ENCODE measurements at places on chromosomes 1 and 21. TPM values are rescaled to one million over a fixed set of nuclear protein-coding genes. Genes with fewer than 3 reads are reported as not detected.
A peak's percentile ranks its signal among the peaks of the same experiment; 100 is the strongest.

The TEDDM1 gene
- total RNA-seq = not detected

The ATP6V1G3 gene
- total RNA-seq = not detected

The RRP1B gene
- 40.1 TPM for total RNA-seq

The C1orf141 gene
- not detected for total RNA-seq

The KANK4 gene
- not detected for total RNA-seq

The F13B gene
- not detected for total RNA-seq

- no peak overlapping the region for H3K27ac ChIP-seq
- H3K4me1 ChIP-seq = peaks cover 3% of the 10 kb centered on the region
These were observed 74.6 kb downstream of the DMRTA2 start for GRCh38 chr1:50348449-50349241.

DNA sequence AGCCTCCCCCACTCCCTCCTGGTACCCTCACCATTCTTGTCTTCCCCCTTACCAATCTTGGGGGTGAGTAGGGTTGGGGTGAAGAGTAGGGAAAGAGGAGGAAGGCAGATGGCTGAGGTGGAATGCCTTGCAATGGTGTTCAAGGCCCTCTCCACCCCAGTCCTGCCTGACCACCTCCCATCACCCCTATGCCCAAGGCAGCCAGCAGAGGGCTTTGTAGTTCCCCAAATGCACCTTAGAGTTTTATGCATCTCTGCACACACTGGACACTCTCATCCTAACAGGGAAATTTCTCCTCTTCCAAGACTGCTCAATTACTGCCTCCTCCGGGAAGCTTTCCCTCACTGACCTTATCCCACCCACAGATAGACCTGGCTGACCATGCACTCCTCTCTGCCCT is 15.4 kb downstream of the KIF17 start:
- H3K27ac ChIP-seq = no peak overlapping the region
- no peaks in the 10 kb centered on the region for H3K36me3 ChIP-seq
- DNase-seq = no peak
- H3K27me3 ChIP-seq = no peaks in the 10 kb centered on the region
- no peak overlapping the region for H3K4me3 ChIP-seq

GRCh38 chr1:63731117-63732043 is 42.4 kb upstream of the ROR1 start:
- peaks cover 12% of the 10 kb centered on the region for H3K4me1 ChIP-seq
- peak; percentile 88 for DNase-seq
- no peaks in the 10 kb centered on the region for H3K36me3 ChIP-seq
- H3K4me3 ChIP-seq = no peak overlapping the region
- H3K27ac ChIP-seq = peak overlapping the region; percentile 69

GRCh38 chr1:67441183-67441582 is 11.0 kb upstream of the SERBP1 start:
- H3K36me3 ChIP-seq = no peaks in the 10 kb centered on the region
- H3K4me3 ChIP-seq = no peak overlapping the region
- peak; percentile 80 for DNase-seq

- no peaks in the 10 kb centered on the region for H3K27me3 ChIP-seq
- DNase-seq = no peak
- H3K36me3 ChIP-seq = no peaks in the 10 kb centered on the region
- peaks cover 17% of the 10 kb centered on the region for H3K4me1 ChIP-seq
- H3K27ac ChIP-seq = no peak overlapping the region
These were observed 808.6 kb upstream of the ADGRL4 start for GRCh38 chr1:79815115-79815514.

DNA sequence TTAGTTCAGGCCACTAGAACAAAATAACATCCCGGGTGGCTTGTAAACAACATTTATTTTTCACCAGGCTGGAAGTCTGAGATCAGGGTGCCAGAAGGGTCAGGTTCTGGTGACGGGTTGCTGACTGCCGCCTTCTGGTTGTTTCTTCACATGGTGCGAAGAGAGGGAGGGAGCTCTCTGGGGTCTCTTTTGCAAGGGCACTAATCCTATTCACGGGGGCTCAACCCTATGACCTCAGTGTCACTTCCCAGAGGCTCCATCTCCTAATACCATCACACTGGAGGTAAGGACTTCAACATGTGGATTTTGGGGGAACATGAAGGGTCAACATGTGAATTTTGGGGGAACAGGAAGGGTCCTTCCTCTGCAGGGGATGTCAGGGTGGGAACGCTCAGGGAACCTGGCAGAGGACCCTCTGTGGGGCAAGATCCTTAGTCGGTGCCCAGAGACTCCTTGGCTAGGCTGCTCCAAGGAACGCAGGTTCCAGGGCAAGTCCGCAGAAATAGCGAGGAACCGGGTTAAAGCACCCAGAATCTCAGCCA is 8.7 kb upstream of the C2CD2 start:
- H3K4me3 ChIP-seq = no peak overlapping the region
- DNase-seq = no peak
- H3K36me3 ChIP-seq = no peaks in the 10 kb centered on the region
- H3K27me3 ChIP-seq = no peaks in the 10 kb centered on the region

- no peaks in the 10 kb centered on the region for H3K36me3 ChIP-seq
- DNase-seq = no peak
- H3K27me3 ChIP-seq = peaks cover 31% of the 10 kb centered on the region
- H3K27ac ChIP-seq = no peak overlapping the region
These were observed 3.5 kb downstream of the PIK3CD start for GRCh38 chr1:9654834-9655723.

DNA sequence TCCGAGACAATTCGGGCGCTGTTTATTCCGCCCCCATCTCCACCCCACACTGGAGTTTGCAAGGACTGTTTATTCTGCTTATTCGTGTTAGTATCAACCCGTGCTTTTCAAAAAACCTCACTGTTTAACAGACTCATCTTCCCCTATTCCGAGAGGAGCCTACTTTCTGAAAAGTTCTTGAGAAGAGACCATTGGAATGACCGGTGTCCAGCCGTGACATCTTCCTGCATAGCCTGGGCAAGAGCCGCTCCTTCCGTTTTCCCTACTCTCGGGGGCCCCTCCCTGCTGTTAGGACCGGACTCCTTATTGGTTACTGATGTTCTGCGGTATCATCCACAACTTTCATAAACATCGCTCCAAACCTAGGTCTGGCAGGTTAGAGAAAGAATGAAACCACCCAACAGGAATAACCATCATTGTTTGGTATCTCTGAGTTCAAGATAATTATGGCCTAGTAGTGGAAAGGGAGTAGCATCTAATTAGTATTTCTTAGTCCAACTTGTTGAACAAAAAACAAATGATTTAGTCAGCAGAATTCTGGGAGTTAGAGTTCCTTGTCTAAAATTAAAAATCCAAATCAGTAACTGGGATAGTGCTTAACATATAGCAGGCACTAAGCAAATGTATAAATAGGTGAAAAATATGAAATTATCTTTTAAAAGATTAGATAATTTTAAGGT is 837 bp downstream of the STXBP3 start:
- no peaks in the 10 kb centered on the region for H3K36me3 ChIP-seq
- H3K4me3 ChIP-seq = peak overlapping the region; percentile 67
- DNase-seq = peak; percentile 87
- peaks cover 1% of the 10 kb centered on the region for H3K27me3 ChIP-seq
- H3K4me1 ChIP-seq = peaks cover 15% of the 10 kb centered on the region

DNA sequence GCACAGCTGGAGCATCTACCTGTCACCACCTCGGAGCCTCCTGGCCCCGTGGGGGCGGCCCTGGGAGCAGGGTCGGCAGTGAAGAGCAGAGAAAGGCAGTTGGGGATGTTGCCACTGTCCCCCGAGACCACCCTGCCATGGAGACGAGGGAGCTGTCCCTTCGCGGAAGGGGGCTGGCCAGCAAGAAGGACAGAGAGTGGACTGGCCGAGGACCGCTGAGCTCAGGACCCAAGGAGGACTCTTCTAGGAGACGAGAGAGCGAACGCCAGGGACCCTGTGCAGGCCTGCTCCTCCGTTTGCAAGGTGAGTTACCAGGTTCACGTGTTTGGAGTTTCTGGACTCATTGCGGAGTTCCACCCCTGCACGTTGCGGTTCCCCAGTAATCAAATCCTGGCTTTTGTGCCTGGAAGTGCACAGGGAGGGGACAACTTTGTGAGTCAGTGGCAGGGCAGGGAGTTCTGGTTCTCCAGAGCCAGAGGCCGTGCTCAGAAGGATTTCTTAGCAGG is 5.6 kb upstream of the POFUT2 start:
- no peak overlapping the region for H3K4me3 ChIP-seq
- no peaks in the 10 kb centered on the region for H3K27me3 ChIP-seq
- H3K4me1 ChIP-seq = peaks cover 43% of the 10 kb centered on the region
- no peaks in the 10 kb centered on the region for H3K36me3 ChIP-seq

DNA sequence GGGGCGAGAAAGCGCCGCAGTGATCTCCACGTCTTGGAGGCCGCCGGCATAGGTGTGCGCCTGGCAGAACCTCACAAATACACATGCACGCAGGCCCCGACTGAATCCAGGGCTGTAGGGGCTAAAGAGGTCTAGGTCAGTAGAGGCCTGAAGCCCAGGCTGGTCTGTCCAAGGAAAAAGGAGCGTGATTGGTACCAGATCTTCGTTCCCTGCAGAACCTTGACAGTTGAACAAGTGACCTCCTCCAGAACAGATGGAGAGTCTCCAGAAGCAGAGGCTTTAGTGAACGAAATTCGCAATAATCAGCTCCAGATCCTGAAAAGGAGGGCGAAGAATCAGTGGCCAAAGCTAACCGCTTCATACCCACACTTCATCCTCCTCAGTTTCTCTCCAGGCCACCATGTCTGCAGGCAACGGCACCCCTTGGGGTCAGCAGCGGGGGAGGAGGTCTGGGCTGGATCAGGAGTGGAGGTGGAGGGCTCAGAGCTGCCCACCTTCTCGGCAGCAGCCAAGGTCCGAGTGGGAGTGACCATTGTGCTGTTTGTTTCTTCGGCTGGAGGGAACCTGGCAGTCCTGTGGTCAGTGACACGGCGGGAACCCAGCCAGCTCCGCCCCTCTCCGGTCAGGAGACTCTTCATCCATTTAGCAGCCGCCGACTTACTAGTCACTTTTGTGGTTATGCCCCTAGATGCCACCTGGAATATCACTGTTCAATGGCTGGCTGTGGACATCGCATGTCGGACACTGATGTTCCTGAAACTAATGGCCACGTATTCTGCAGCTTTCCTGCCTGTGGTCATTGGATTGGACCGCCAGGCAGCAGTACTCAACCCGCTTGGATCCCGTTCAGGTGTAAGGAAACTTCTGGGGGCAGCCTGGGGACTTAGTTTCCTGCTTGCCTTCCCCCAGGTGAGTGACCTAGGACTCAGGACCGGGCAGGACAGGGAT is 749 bp upstream of the PEX11B start:
- peaks cover 16% of the 10 kb centered on the region for H3K4me1 ChIP-seq
- peak overlapping the region; percentile 19 for H3K27ac ChIP-seq
- peak; percentile 68 for DNase-seq
- H3K27me3 ChIP-seq = no peaks in the 10 kb centered on the region

DNA sequence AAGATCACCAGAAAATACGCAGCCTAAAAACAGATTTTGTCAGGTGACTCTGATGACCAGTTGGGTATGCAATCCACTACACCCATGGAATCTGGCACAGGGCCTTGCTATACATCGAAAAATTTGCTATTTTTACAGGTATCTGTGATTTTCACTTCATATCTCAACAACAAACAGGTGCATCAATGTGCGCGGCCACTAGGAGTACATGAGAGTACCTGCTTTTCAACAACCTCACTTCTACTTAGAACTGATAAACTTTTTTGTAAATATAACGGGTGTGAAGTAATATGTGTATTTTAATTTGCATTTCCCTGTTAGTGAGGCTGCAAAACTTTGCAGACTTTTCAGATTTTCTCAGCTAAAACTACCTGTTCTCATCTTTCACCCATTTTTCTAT is 80.8 kb downstream of the SLC45A1 start:
- H3K36me3 ChIP-seq = peaks cover 2% of the 10 kb centered on the region
- H3K27ac ChIP-seq = no peak overlapping the region
- no peaks in the 10 kb centered on the region for H3K27me3 ChIP-seq
- H3K4me3 ChIP-seq = no peak overlapping the region

- DNase-seq = no peak
- peaks cover 50% of the 10 kb centered on the region for H3K4me1 ChIP-seq
- H3K36me3 ChIP-seq = peaks cover 60% of the 10 kb centered on the region
- no peak overlapping the region for H3K4me3 ChIP-seq
- no peaks in the 10 kb centered on the region for H3K27me3 ChIP-seq
These were observed 6.9 kb downstream of the ENO1 start for GRCh38 chr1:8871539-8871935.

DNA sequence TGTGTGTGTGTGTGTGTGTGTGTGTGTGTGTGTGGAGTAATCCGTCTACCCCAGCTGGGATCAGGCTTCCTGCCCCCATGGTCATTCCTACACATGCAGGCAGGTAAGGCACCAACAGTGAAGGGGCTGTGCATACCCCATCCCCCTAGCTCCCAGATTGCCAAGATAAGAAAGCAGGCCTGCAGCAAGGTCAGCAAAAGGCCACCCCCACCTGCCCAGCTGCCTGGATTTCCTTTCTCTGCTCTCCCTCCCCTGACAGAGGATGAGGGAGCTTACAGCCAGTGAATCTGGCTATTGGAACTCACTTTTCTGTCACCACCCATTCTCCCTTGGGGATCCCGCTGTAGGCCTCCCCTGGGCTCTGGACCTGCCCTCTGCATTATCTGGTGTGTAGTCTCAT is 7.9 kb downstream of the ALX3 start:
- no peak overlapping the region for H3K27ac ChIP-seq
- no peak for DNase-seq
- no peak overlapping the region for H3K4me3 ChIP-seq
- H3K4me1 ChIP-seq = no peaks in the 10 kb centered on the region

DNA sequence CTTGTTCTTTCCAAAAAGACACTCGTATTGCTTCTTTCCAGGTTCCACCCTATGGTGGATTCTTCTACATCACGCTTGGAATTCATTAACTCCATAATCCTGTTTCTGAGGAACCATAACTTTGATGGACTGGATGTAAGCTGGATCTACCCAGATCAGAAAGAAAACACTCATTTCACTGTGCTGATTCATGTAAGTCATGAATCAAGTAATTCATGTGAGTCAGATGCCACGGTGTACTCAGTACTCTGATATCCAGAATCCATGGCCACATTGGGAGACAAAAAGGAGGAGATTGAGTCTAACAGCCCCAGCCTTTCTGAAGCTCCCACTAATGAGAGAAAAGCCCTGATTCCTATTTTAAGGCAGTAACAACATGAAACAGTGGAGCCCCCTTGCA is 7.4 kb downstream of the CHI3L2 start:
- H3K36me3 ChIP-seq = no peaks in the 10 kb centered on the region
- no peaks in the 10 kb centered on the region for H3K4me1 ChIP-seq
- no peak overlapping the region for H3K27ac ChIP-seq
- H3K27me3 ChIP-seq = peaks cover 5% of the 10 kb centered on the region
- H3K4me3 ChIP-seq = no peak overlapping the region
- no peak for DNase-seq

- no peak for DNase-seq
- H3K27me3 ChIP-seq = no peaks in the 10 kb centered on the region
- H3K4me1 ChIP-seq = no peaks in the 10 kb centered on the region
- H3K27ac ChIP-seq = no peak overlapping the region
- no peak overlapping the region for H3K4me3 ChIP-seq
These were observed 27.1 kb downstream of the MTF2 start for GRCh38 chr1:93106226-93106625.

GRCh38 chr1:160082926-160083325 is 1.6 kb downstream of the KCNJ9 start:
- H3K27ac ChIP-seq = no peak overlapping the region
- H3K27me3 ChIP-seq = peaks cover 46% of the 10 kb centered on the region
- no peak overlapping the region for H3K4me3 ChIP-seq
- no peak for DNase-seq

GRCh38 chr1:168689726-168690602 is 39.0 kb downstream of the DPT start:
- H3K4me3 ChIP-seq = no peak overlapping the region
- no peak for DNase-seq
- H3K27me3 ChIP-seq = no peaks in the 10 kb centered on the region
- H3K36me3 ChIP-seq = no peaks in the 10 kb centered on the region
- H3K27ac ChIP-seq = no peak overlapping the region
